Activated T-helper 1 cell treated with anti-CD3 and anti-CD28 coated beads, Interleukin-2, amount 50 U/mL, for 16 hours (primary cell): ENCODE measurements at places on chromosomes 1 and 21.

GRCh38 chr21:15713412-15713811 lies 16.4 kb upstream of the USP25 start:
- no peak for DNase-seq

- DNase-seq: no peak
Observed at GRCh38 chr1:240888039-240888786, 276.3 kb upstream of the GREM2 start.

GRCh38 chr1:197915260-197915861 lies 1.8 kb upstream of the LHX9 start:
- no peak for DNase-seq

GRCh38 chr1:162663589-162664106 lies 31.4 kb downstream of the DDR2 start:
- DNase-seq: no peak

GRCh38 chr1:34013958-34014737 lies 150.3 kb downstream of the HMGB4 start:
- DNase-seq: no peak

- no peak for DNase-seq
Observed at GRCh38 chr1:239587574-239588369, 201.4 kb downstream of the CHRM3 start.

DNA sequence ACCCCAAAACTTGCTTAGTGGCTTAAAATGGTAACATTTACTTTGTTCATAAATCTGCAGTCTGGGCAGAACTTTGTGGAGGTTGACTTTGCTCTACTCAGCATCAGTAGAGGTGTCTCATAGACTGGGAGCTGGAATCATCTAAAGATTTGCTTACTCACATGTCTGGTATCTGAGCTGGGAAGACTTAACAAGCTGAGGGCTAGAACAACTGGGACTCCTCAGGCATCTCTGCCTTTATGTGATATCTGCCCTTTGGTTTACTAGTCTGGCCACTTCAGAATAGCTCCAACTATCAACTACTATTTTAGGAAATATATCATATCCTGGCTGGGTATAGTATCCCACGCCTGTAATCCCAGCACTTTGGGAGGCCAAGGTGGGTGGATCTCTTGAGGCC lies 82.5 kb downstream of the C4BPA start:
- DNase-seq: no peak
